ENCODE measurements at places on chromosomes 16 and 17. TPM values are rescaled to one million over a fixed set of nuclear protein-coding genes. Genes with fewer than 3 reads are reported as not detected.
A peak's percentile ranks its signal among the peaks of the same experiment; 100 is the strongest.

C16orf86 gene
- 6.0 TPM for total RNA-seq

GRCh38 chr17:8222380-8222629 lies 11.9 kb upstream of the AURKB start:
- DNase-seq = peak; percentile 86

DDX19B gene
- 49.7 TPM for total RNA-seq

GRCh38 chr16:66848172-66848571 lies 4.0 kb downstream of the CA7 start:
- DNase-seq = no peak

DNA sequence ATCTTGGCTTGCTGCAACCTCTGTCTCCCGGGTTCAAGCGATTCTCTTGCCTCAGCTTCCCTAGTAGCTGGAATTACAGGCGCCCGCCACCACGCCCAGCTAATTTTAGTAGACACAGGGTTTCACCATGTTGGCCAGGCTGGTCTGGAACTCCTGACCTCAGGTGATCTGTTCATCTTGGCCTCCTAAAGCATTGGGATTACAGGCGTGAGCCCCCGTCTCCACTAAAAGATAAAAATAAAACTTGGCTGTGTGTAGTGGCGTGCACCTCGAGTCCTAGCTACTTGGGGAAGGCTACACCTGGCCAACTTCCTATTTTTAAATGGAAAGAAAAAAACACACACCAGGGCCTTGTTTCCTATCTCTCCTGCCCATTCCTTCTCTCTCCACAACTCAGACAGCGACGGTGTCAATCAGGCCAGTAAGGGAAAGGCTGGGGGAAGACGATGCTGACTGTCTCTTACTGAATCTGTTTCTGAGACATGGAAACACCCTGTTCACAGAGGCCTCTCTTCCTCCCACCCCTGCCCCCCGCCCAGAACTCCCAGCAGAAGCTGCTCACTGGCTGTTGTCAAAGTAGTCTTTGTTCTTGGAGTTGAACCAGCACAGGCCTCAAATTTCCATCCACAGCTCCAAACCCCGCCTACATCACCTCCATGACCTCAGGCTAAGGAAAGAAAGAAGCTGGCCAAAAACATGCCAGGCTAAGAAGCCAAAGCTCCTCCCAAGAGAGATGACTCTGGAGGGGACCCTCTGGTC lies 96.6 kb downstream of the NXN start:
- peak; percentile 37 for DNase-seq

GRAP gene
- 0.46 TPM for total RNA-seq

DNA sequence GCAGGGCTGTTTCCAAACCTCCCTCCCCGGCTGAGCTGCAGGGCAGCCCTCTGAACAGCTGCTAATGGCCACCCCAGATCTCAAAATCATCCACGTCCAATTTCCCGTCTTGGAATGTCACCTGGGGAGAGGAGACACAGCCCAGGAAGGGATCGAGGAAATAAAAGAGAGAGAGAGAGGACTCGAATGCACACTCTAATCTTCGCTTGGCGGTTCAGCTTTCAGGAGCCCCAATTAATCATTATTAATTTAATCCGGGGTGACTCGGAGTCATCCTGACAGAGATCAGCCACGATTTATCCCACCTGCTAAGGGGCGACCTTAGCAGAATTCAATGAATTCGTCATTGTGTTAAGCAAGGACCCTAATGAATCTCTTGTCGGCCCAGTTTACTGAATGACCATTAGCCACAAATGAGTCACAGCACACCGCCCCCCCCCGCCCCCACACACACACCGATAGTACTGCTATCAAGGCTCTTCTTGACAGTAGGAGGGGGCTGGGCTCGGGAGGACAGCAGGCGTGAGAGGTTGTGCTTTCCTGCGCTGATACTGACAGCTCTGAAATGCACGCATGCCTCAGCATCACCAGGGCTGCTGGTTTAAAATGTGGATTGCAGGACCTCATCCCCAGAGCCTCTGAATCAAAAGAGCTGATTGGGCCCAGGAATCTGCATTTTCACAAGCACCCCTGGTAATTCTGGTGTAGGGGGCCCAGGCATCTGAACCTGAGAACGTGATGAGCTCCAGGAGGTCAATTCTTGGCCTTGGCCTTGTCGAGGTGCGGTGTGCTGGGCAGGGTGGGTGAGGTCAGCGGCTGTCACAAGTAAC lies 190.0 kb upstream of the CIBAR2 start:
- peak; percentile 39 for DNase-seq

HSBP1 gene
- 87.6 TPM for total RNA-seq

DNA sequence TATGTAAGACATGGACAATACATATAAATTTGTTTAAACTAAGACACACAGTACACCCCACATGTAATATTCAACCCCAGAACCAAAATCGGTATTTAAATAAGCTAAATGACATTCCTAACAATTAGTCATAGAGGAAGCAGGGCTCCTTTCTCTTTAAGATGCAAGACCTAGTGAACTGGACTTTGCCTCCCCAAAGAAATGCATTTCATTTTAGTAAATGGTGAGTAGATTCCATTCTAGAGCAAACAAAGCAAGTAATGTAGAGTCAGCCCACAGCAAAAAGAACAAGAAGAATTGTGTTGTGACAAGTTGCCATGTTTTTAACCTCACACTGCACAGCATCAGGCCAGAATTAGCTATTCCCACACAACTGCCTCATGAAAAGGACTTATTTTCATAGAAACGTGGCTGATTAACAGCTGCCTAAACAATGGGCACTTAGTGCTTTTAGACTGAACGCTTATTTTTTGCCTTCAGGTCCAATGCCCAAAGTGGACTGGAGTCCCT lies 14.4 kb downstream of the DNAJC7 start:
- DNase-seq = no peak

- DNase-seq = no peak
Measured at GRCh38 chr17:4110152-4110551, 32.7 kb downstream of the ZZEF1 start.

DNA sequence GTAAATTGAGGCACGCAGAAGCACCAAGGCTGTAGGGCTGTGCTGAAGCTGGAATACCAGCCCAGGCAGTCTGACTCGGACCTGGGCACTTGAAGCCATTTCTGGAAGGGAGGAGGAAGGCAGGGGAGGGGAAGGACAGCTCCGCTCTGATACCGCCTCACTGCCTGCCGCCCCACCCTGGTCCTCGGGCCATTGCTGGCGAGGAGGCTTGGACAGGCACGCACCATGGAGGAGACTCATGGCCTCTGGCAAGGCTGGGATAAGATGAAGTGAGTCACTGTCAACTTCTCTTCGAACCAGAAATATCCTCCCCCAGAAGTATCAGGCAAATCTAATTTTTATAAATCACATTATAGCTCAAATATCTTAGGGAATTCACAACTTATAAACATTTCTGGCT lies 81.3 kb downstream of the SDK2 start:
- DNase-seq = no peak

DNA sequence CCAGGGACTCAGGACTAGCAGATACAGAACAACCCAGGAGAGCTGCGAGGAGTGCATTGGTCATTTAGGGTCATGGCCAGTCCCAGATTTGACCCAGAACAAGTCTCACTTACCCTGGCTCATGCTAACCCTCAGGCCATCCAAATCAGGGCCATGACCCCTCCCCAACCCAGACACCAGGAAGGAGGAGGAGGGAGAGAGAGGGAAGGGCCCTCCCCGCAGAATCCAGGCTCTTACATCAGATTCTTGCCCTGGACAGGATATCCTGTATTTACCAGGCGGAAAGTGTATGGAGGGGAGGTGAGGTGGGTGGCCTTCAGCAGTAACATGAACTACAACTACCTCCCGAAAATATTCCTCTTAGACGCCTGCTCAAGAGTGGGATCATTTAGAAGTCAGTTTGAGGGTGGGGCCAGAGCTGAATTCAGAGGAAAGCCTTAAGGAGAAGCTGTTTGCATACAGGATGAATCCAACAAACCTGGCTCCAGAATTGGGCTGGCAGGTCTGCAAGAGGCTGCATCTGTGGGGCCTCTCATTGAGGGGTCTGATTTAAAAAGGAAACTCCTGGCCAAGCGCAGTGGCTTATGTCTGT lies 2.1 kb downstream of the VAT1 start:
- DNase-seq = no peak

- no peak for DNase-seq
Measured at GRCh38 chr16:79850348-79850747, 249.8 kb upstream of the MAF start.

HOXB2 gene
- total RNA-seq = not detected

DNA sequence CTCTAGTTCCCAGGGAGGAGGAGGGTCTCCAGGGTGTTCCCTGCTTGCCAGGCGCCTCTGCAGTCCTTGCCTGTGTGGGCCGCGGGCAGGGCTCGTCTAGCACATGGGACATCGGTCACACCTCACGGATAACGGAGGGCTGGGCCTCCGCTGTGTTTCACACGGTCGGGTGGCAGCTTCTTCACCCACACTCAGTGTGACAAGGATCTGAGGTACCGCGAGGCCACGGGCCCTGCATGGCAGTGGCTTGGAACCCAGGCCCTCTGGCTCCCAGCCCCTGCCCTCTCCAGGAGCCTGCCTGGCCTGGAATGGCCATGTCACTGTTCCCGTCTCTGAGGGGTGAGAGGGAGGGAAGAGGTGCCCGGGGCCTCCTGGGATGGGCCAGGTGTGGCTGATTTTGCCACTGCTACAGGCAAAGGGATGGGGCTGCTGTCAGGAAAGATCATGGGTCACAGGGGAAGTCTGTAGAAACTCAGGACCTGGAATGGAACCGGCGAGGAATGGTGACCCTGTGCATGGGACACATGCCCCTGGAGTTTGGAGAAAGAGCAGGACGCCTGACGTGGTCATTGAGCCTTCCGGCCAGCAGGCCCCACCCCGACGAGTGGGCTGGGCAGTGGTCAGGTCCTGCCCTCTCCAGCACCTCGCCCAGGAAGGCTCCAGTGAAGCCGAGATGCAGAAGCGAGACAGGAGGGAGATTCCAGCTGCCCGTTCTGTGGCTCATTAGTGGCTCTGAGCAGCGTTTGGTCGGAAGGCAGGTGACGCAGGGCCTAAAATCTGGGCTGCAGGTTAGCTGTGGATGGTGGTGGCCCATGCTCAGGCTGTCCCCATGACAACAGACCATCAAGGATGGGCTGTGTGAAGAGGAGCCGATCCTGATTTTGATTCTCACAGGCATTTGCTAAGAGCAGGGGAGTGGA lies 76.5 kb upstream of the GSE1 start:
- no peak for DNase-seq

DNA sequence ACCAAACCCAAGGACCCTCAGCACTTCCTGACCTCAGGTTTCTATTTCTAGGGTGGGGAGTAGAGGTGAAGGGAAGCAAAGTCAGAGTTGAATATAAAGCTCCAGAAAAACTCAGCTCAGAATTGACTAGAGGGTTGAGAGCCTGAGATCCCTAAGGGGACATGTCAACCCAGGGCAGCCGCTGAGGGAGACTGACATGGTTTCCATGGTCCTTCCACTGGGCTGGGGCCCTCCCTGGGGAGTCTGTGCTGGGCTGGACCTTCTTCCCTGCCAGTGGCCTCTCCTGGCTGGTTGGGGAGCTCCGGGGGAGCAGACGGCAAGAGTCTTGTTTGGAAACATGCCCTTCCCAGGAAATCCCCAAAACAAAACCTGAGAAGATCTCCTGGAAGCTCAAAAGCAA lies 121.3 kb downstream of the METRNL start:
- DNase-seq = no peak

DNA sequence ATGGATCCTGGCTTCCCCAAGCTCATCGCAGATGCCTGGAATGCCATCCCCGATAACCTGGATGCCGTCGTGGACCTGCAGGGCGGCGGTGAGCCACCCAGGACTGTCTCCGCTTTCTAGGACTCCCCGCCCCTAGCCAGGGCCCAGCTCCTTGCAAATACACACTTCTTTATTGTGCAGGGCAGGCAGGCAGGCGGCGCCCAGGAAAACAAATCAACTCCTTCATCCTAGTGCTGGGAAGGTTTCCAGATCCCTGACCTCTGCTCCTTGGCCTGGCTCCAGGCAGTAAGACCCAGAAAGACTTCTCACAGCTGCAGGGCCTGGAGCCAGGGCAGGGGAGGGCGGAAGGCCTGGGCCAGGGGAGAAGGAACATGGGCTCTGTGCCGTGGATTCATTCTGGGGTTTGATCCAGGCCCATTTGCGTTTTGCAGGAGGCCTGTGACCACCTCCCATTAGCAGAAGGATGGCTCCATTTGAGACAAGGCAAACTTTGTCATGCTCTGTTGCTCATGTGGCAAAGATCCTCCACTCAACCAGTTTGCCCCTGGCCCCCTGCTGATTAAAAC lies 6.0 kb upstream of the LPCAT2 start:
- DNase-seq = peak; percentile 25

- DNase-seq = no peak
Measured at GRCh38 chr16:3498988-3499387, 1.8 kb upstream of the CLUAP1 start.

DNA sequence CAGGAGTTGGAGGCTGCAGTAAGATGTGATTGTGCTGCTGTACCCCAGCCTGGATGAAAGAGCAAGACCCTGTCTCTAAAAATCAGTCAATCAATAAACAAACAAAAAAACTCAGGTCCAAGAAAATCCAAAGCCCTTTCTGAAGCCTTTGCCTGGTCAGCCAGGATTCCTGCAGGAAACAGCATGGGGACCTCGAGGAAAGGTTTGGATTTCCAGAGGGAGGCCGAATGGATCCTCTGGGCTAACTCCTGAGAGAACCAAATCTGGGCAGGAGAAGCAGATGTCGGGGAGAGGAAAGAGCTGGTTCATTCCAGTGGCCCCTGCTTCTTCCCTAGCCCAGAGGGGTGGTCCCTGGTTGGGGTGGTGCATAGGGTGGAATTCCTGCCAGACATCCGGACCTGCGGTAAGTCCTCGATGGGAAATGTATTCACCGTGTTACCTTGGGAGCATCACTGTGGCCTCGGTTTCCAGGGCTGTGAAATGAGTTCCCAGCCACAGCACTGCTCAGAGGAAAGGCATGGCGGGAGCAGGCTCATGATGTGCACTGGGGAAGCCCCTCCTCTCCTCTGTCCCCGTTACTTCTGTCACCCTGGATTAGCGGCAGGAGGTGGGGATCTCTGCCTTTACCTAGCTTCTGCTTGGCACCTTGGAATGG lies 75.1 kb downstream of the CYLD start:
- no peak for DNase-seq

GRCh38 chr16:56233795-56234566 lies 42.7 kb downstream of the GNAO1 start:
- DNase-seq = no peak

All from neural progenitor cell (in vitro differentiated cells).